ENCODE measurements at places on chromosomes 4 and X. TPM values are rescaled to one million over a fixed set of nuclear protein-coding genes. Genes with fewer than 3 reads are reported as not detected.

The ADH5 gene
- 126 TPM for total RNA-seq

The SOX3 gene
- total RNA-seq: not detected

The TRIML2 gene
- not detected for total RNA-seq

The SHOX gene
- total RNA-seq: 0.36 TPM

The IQSEC2 gene
- 18.0 TPM for total RNA-seq

The P2RY8 gene
- 2.5 TPM for total RNA-seq

The TMEM35A gene
- total RNA-seq: 2.3 TPM

The BEX3 gene
- 83.2 TPM for total RNA-seq

The RAB33B gene
- 13.8 TPM for total RNA-seq

The ANOS1 gene
- total RNA-seq: 11.5 TPM
